NCI-H1105 (cell line): ENCODE measurements at places on chromosomes 13 and 19.

- DNase-seq = no peak
These were observed 560 bp downstream of the NDUFA7 start for GRCh38 chr19:8320564-8321066.

DNA sequence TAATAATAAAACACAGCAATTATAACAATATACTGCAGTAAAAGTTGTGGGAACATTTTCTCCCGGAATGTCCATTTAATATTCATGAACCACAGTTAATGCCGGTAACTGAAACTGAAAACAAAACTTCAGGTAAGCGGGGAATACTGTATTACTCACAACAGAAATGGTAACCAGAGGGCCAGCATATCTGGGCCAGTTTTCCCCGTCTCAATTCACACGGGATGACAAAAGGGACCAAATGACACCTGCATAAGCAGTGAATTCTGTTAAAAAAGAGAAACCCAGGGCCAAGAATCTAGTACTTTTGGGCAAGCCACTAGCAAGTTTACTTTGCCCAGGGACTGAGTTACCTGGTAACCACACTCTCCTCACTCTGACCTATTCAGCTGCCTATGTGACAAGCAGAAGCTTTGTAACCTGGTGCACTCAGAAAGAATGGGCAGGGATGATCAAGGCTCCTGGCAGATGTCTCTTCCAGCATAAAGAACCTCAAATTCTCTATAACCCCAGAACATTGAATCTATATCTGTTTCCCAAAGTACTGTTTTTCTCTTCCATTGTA is 1171.2 kb downstream of the DIAPH3 start:
- DNase-seq = no peak

- no peak for DNase-seq
These were observed 198.4 kb upstream of the ZNF536 start for GRCh38 chr19:30173593-30174356.

- no peak for DNase-seq
These were observed 15.9 kb upstream of the NOP53 start for GRCh38 chr19:47729468-47729798.

GRCh38 chr19:16367261-16367683 is 42.6 kb downstream of the KLF2 start:
- DNase-seq = no peak

GRCh38 chr19:42130254-42130573 is 2.0 kb downstream of the POU2F2 start:
- DNase-seq = no peak

- no peak for DNase-seq
These were observed 29.5 kb downstream of the CRTC1 start for GRCh38 chr19:18712981-18713380.

DNA sequence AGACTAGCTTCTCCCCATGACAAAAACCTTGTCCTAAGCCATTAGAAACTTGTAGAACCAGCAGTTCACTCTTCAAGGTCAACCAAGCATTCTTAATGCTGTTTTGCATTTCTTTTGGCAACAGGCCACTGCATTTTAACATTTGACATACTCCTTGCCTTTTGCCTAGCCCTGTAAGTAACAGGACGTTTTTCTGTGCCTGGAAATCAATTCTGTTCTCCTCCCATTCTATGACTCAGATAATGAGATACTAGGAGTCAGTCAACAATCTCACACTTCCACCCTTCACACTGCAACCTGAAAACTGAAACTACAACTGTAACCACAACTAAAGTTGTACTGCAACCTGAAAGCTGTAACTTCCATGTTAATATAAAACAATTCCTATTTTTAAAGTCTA is 268.7 kb downstream of the MZT1 start:
- DNase-seq = no peak

- DNase-seq = peak; percentile 28
These were observed 659 bp downstream of the ERF start for GRCh38 chr19:42254089-42254849.

GRCh38 chr13:100983111-100983510 is 308.5 kb upstream of the TMTC4 start:
- no peak for DNase-seq

DNA sequence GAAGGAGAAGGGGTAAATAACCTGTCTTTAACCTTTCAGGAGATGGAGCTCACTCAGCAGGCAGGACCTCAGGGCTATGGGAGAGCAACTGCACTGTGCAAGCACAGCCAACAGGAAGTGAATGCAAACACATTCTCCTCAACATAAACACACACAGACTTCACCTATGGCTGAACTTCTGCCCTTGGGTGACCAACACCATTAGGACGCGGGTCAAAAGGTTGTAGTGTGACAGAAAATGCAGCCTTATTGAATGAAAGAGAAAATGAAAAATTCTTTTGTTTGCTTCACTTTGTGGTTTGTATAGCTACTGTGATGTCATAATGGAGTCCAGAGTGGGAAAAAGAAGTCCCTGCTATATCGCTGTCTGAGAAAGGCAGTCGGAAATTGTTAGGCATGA is 323.0 kb downstream of the NDFIP2 start:
- no peak for DNase-seq

DNA sequence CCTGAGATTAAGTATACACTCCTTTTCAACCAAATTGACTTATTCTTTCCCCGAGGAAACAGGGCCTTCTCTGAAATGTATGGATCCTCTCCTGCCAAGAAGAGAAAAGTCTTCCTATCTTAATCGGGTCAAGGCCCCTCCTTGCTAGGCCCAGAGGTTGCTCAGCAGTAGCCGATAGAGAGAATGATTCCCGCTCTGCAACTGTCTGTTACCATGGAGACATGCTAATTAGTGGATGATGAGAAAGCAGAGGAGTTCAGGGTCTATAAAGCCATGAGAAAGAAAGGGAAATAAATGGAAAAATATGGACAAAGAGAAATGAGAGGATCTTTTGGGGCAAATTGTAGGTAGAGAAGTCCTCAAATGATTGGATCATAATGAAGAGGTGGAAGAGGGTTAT is 103.5 kb downstream of the POU4F1 start:
- DNase-seq = no peak

DNA sequence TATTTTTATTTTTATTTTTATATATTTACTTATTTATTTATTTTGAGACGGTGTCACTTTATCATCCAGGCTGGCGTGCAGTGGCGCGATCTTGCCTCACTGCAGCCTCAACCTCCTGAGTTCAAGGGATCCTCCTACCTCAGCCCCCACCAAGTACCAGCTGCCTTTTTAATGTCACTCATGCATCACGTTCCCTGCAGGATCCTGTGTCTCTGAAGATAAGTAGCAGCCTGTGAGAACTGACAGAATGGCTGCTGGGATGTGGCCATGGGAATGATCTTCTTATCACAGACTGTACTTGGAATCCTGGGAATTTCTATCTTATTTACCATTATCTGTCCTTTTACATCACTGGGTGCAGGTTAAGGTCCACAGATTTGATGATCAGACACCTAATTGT is 9.2 kb upstream of the ZNF761 start:
- DNase-seq = no peak

GRCh38 chr19:45045671-45046353 is 7.0 kb downstream of the CLASRP start:
- no peak for DNase-seq

DNA sequence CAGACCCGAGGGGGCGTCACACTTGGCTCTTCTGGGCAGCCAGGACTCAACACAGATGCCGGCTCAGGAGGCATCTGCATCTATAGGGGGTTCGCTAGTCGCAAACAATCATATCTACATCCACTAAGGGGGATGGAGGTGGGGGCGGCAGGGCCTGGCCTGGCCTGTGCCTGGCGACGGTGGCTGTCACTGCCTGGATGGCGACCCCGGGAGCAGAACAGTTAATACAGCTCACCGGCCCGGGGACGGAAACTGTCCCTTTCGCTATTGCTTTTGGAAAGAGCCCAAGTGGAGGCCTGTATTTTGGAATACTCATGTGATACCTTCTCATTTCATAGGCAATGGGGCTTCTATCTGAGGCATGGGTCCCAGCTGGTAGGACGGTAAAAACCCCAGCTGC is 17.7 kb downstream of the SGTA start:
- DNase-seq = no peak

DNA sequence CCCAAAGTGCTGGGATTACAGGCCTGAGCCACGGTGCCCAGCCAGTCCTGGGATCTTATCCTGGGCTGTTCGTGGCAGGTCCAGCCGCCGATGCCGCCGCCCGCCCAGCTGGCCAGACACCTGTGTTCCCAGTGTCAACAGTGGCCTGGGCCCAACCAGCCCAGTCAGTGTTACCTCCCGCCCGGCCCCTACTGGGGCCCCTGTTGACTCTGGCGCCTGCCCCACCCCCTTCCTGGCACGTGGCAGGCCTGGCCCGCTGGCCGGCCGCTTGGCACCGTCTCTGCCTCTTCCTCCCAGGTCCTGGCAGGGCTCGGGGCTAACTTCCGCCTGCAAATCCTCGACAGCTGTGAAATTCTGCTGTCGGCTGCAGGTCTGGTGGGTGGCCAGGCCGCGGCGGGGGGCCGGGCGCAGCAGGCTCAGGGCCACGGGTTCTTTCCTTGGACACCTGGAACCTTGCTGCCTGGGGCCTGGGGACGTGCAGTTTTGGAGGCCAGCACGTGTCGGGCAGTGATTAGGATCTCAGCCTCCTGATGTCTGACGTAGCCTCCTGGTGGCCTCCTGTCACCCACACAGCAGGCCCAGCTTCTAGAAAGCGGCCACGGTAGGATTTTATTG is 9.1 kb downstream of the ARID3A start:
- DNase-seq = no peak

DNA sequence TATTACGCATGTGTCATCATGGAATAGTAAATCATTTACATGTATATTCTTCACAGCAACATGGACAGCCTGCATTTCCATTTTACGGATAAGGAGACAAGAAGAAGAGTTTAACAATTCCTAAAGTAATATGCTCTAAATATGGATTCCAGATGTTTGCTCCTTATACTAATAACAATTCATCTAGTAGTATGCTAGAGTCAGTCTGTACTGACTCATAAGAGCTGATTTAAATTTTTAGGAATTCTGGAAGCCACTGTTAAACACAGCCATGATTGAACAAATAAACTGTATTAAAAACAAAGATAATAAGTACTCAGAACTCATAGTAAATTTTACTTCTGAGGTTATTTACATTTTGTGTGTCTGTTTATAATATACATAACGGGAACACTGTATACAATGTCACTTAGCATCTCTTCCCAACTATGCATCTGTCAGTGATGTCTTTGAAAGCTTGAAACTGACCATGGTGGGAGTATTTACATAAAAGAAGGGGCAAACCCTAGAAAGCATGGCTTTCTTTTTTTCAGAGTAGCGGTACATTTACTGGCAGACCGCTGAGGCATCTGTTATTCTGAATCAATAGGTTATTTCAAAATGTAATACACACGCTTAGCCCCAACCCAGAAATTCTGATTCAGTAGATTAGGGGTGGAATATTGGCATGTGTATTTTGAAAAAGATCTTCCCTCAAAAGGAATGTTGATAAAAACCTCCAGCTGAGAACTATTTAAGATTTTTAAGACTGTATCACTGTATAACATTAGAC is 12.9 kb downstream of the ZC3H13 start:
- DNase-seq = no peak

- DNase-seq = no peak
These were observed 1.0 kb downstream of the CEBPA start for GRCh38 chr19:33301144-33301899.

DNA sequence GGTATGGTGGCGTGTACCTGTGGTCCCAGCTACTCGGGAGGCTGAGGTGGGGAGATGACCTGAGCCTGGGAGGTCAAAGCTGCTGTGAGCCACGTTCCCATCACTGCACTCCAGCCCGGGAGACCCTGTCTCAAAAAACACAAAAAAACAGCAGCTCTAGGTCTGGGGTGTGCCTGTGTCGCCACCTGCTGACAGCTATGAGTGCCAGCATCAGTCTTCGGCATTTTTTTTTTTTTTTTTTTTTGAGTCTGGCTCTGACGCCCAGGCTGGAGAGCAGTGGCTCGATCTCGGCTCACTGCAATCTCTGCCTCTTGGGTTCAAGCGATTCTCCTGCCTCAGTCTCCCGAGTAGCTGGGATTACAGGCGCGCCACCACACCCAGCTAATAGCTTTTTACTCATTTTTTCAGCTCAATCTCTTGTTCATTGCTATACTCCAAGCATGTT is 10.1 kb downstream of the AP2S1 start:
- DNase-seq = peak; percentile 33

DNA sequence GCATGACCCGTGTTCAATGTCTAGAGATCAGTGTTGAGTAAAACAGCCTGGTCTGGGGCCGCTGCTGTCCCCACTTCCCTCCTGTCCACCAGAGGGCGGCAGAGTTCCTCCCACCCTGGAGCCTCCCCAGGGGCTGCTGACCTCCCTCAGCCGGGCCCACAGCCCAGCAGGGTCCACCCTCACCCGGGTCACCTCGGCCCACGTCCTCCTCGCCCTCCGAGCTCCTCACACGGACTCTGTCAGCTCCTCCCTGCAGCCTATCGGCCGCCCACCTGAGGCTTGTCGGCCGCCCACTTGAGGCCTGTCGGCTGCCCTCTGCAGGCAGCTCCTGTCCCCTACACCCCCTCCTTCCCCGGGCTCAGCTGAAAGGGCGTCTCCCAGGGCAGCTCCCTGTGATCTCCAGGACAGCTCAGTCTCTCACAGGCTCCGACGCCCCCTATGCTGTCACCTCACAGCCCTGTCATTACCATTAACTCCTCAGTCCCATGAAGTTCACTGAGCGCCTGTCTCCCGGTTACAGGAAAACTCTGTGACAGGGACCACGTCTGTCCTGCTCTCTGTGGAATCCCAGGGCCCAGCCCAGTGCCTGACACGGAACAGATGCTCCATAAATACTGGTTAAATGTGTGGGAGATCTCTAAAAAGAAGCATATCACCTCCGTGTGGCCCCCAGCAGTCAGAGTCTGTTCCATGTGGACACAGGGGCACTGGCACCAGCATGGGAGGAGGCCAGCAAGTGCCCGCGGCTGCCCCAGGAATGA is 1.5 kb upstream of the CEACAM5 start:
- peak; percentile 23 for DNase-seq

GRCh38 chr13:31073859-31074718 is 87.6 kb downstream of the HSPH1 start:
- no peak for DNase-seq

DNA sequence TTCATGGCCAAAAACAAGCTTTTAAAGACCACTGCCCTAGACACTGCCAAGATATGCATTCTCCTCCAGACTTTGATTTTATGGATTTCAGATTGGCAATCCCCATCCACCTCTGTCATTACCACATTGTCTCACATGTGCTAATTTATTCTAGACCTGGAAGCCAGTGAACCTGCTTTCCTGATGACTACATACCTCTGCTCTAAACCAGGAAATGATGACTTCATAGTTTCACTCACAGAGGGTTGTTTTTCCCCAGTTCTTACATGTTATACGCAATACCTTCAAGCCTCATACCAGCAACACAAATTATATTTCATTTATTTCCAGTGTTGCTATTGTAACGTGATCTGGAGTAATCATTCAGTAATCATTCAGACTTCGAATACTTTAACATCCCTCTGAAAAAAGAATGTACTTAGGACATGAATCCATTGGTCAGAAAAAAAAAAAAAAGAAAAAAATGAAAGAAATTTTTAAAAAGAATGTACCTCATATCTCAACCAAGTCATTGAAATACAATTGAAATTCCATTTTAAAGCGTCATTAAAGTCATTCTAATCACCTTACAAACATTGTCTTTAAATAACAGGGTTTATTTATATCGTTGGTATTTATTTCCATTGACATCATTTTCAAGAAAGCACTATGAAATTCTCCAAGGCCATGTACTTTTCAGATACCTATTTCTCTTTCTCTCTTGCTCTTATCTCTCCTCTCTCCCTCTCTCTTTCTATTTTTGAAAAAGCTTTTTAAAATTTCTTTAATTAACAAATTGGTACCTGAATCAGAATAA is 33.4 kb upstream of the KLF5 start:
- no peak for DNase-seq
